Dorsolateral prefrontal cortex (tissue), 122 donors: ENCODE measurements at places on chromosomes 2 and 18. TPM values are rescaled to one million over a fixed set of nuclear protein-coding genes. Genes with fewer than 3 reads are reported as not detected.

SPAST gene
- total RNA-seq = 32.8 TPM

TBR1 gene
- total RNA-seq = 94.7 TPM

FOXI3 gene
- not detected for total RNA-seq

PSMA8 gene
- not detected for total RNA-seq

ST6GAL2 gene
- 45.9 TPM for total RNA-seq

IRS1 gene
- 13.0 TPM for total RNA-seq

DSG4 gene
- total RNA-seq = not detected

SULT1C3 gene
- not detected for total RNA-seq

FBLN7 gene
- total RNA-seq = 11.5 TPM

TWIST2 gene
- total RNA-seq = not detected

EFHD1 gene
- total RNA-seq = 308 TPM

RBM44 gene
- total RNA-seq = 0.66 TPM

CABYR gene
- total RNA-seq = 21.8 TPM

CRYGD gene
- total RNA-seq = 0.90 TPM

DYNAP gene
- not detected for total RNA-seq

MYO5B gene
- total RNA-seq = 5.1 TPM

TUBB8B gene
- total RNA-seq = not detected

UGT1A8 gene
- total RNA-seq = not detected

CRYBA2 gene
- total RNA-seq = not detected

VSNL1 gene
- 1,177 TPM for total RNA-seq

MDH1B gene
- total RNA-seq = 7.8 TPM

DSC2 gene
- 3.3 TPM for total RNA-seq

DLX2 gene
- total RNA-seq = 3.4 TPM

REG3A gene
- not detected for total RNA-seq

IL36B gene
- not detected for total RNA-seq

SAG gene
- total RNA-seq = not detected

CPO gene
- total RNA-seq = 1.7 TPM

PSD4 gene
- total RNA-seq = 10.8 TPM

SMYD5 gene
- 29.5 TPM for total RNA-seq

SERPINB12 gene
- not detected for total RNA-seq

HNMT gene
- total RNA-seq = 29.1 TPM

BOLL gene
- total RNA-seq = not detected

SLC35F6 gene
- total RNA-seq = 28.5 TPM

MYL12A gene
- total RNA-seq = 47.1 TPM

AQP4 gene
- total RNA-seq = 767 TPM

HSPE1 gene
- total RNA-seq = 74.6 TPM

C18orf54 gene
- 1.6 TPM for total RNA-seq

ZNF532 gene
- 160 TPM for total RNA-seq

CARF gene
- total RNA-seq = 25.8 TPM

ARHGAP28 gene
- 3.4 TPM for total RNA-seq

DSG2 gene
- 0.22 TPM for total RNA-seq

FAM228A gene
- total RNA-seq = 6.9 TPM

LYPD1 gene
- 12.4 TPM for total RNA-seq

RPRM gene
- 26.2 TPM for total RNA-seq

KCNG2 gene
- 0.60 TPM for total RNA-seq

HRH4 gene
- 0.46 TPM for total RNA-seq

POTEF gene
- total RNA-seq = not detected

GRHL1 gene
- total RNA-seq = 4.4 TPM

ELP2 gene
- 114 TPM for total RNA-seq

IL37 gene
- total RNA-seq = not detected
